Adrenal gland (tissue), 19 donors: ENCODE measurements at places on chromosomes 2 and 18.

DNA sequence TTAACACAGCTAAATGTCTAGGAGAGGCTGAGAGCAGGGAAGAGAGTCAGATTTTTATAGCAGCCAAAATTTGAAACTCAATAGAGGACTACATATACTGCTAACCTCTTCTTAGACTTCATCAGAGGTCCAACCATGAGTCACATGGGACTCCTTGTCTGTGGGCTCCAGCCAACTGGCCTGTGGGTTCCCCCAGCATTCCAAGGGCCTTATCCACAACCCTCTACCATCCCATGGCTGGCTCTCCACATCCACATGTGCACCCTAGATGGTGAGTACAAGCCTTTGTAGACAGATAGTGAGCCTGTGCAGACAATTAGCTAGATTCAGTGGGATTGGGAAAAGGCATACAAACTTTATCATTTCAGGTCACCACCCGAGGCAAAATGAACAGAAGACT is 901.9 kb upstream of the ZEB2 start:
- no peaks in the 10 kb centered on the region for H3K4me1 ChIP-seq
- no peak overlapping the region for H3K27ac ChIP-seq
- DNase-seq = no peak
- no peak overlapping the region for H3K4me3 ChIP-seq
- no peaks in the 10 kb centered on the region for H3K36me3 ChIP-seq

- no peak overlapping the region for H3K4me3 ChIP-seq
- peak overlapping the region; percentile 4 for H3K27ac ChIP-seq
- no peaks in the 10 kb centered on the region for H3K4me1 ChIP-seq
Observed at GRCh38 chr2:113376913-113377445, 60.5 kb upstream of the ZNG1B start.

GRCh38 chr2:161420406-161421074 is 4.4 kb downstream of the TBR1 start:
- H3K4me1 ChIP-seq = peaks cover 28% of the 10 kb centered on the region
- no peaks in the 10 kb centered on the region for H3K36me3 ChIP-seq
- peaks cover 98% of the 10 kb centered on the region for H3K27me3 ChIP-seq
- DNase-seq = no peak
- H3K27ac ChIP-seq = no peak overlapping the region

DNA sequence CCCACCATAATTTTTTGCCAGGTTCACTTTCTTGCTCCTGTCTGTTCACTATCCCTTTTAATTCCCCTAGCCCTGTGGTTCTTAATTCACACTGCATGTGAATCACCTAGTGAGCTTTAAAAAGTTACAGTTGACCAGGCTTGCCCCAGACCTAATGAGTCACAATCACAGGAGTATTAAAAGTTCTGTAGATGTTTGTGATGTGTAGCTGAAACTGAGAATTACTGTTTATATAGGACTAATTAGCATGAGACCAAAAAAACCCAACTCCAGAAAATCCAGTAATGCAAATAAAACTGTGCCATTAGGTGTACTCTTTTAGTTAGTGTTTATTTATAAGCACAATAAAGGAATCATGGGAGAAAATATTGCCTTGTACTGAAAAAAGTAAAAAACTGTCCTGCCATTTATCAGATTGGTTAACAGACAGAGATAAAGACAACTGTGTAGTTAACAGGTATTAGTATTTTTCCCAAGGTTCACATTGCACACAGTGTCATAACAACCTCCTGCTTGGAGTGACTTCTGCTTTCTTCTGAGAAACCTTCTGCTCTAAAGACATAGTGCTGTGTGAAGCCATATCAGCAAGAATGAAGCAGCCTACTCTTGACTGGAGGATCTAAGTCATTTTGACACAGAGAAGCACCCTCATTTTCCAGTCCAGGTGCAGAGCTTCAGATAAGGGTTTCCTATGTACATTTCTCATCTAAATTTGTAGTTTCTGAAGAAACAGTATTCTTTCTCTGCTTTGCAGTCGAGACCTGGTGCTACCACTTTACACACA is 39.0 kb downstream of the VAPA start:
- no peak overlapping the region for H3K4me3 ChIP-seq
- H3K4me1 ChIP-seq = peaks cover 6% of the 10 kb centered on the region
- H3K27ac ChIP-seq = peak overlapping the region; percentile 31
- no peaks in the 10 kb centered on the region for H3K27me3 ChIP-seq
- no peak for DNase-seq
